ENCODE measurements at places on chromosomes 12 and 14.

DNA sequence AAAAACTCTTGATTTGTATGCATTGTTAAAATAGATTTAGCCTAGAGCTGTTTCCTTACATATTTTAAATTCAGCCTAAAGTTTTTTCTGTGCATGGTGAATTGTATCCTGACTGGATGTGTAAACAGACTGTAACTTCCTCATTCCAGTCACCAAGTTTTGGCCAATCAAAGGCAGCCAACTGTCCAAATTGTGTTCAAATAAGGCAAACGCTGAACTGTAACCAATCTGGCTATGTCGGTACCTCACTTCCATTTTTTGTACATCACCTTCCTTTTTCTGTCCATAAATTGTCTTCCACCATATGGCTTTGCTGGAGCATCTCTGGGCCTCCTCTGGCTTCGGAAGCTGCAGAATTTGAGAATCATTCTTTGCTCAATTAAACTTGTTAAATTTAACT, 1921.9 kb upstream of the SEL1L start:
- no peak for DNase-seq

DNA sequence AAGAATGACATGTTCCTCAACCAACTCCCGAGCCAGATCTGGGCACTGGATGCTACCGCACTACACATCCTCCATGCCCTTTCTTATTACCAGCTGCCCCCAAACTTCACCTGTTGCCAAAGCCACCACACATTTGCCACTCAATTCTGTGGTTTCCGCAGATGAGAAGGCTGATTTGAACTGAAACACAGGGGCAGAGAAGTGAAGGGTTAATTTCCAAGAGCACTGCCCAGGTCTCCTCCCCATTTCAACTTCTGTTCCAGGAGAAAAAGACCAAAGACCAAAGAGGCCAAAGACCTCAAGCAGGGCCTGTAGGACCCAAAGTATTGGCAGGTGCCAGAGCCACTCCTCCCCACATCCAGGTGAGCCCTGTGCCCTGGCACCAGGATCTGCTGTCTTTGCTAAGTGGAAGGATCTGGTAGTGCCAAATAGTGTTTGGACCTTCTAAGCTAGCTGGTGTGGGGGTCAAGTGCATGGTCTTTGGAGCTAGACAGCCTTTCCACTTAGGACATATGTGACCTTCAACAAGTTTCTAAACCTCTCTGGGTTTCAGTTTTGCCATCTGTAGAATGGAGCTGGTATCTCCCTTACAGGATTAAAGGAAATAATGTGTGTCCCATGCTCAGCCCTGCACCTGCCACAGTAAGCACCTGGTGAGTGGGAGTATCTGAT, 8.0 kb downstream of the DHRS1 start:
- DNase-seq = no peak

- no peak for DNase-seq
Observed at GRCh38 chr12:57450057-57450456, 5.0 kb upstream of the INHBE start.

DNA sequence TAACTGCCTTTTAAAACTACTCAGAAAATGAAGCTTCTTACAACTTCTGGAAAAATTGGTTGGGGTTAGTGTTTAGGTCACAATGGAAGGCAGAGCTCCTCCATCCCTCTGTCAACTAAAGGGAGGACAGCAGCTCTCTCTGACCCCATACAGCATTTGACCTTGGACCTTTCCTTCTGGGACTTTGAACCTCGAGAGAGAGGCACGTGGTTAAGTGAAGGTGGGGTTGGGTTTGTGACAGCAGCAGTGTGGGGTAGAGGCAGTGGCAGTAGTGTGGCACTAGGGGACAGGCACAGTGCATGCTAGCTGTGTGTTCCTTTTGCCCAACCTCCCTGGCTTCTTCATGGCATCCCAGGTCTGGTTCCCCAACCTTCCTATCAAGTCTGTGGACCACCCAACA, 9.4 kb upstream of the C12orf75 start:
- no peak for DNase-seq

- DNase-seq = no peak
Observed at GRCh38 chr14:78005325-78005724, 164.8 kb upstream of the NRXN3 start.

- no peak for DNase-seq
Observed at GRCh38 chr12:47216150-47216677, 136.5 kb upstream of the AMIGO2 start.

GRCh38 chr12:76180401-76181277, 96.2 kb upstream of the NAP1L1 start:
- no peak for DNase-seq

DNA sequence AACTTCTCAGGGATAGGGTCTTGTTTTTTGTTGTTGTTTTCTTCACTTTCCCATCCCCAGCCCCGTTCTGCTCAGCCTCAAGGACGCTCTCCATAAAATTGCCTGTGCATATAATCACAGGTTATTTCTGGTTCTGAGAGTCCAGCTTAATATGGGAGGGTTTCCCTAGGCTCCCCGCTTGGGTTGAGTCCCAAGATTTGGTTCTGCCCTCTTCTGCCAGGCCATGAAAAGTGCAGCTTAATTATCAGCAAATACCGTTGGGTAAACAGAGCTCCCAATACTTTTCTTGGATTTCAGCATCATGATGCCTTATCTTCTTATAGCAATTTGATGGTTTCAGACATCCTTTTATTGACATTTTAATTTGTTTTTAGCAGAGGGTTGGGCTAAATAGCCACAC, 75.6 kb downstream of the GRIN2B start:
- no peak for DNase-seq

GRCh38 chr14:58634406-58635090, 3.2 kb upstream of the DACT1 start:
- DNase-seq = no peak

GRCh38 chr12:124938108-124938507, 23.7 kb upstream of the UBC start:
- no peak for DNase-seq

- no peak for DNase-seq
Observed at GRCh38 chr12:22083167-22083566, 37.1 kb downstream of the CMAS start.

- no peak for DNase-seq
Observed at GRCh38 chr14:100117633-100118395, 41.6 kb downstream of the DEGS2 start.

DNA sequence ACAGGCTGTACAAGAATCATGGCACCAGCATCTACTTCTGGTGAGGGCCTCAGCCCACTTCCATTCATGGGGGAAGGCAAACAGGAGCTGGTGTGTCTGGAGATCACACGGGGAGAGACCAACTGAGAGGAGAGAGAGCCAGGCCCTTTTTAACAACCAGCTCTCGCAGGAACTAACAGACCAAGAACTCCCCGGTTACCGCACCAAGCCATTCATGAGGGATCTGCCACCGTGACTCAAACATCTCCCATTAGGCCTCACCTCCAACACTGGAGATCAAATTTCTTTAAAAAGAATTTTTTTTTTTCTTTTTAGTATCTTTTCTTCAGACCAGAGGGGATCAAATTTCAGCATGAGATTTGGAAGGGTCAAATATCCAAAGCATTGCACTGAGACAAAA, 16.7 kb upstream of the AQP2 start:
- DNase-seq = no peak

DNA sequence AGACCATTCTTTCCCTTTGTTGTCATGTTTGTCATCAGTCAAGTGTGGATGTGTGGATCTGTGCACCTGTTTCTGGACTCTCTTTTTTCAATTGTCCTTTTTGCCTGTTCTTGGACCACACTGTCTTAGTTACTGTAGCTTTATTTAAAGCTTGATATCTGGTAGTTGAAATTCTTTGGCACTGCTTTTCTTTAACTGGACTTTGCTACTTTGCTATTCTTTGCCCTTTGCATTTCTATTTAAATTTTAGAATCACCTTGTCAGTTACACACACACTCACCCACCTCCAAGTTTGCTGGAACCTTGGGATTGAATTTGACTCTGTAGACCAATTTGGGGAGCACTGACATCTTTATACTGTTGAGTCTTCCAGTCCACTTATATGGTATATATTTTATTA, 61.5 kb downstream of the VRK1 start:
- no peak for DNase-seq

DNA sequence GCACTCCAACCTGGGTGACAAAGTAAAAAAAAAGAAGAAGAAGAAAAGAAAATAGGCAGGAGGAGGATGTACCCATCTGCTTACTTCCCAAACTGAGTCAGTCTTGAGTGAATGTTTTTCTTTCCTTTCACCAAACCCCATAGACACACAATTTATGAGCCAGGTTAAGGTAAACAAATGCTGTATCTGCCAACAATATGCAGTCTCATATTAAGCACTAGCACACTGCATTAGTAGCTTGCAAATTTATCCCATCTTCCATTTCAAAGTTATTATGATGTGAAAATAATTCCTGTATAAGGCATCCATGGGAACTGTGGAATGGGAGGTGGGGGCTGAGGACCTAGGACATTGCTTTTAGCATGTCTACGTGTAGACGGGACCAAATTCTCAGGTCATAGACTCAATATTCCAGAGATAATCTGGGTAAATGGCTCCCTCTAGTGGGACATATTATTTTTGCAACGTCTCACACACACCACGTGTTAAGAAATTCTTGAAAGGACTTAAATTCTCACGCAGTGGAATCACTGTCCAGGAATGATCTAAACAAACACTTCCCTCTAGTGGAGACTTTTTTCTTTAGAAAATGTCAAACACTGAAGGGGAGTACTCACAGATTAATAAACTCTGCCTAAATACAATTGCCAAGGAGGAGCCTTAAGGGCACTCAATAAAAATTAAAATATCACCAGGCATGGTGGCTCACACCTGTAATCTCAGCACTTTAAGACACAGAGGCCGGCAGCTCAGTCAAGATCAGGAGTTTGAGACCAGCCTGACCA, 17.1 kb upstream of the OR10P1 start:
- no peak for DNase-seq

DNA sequence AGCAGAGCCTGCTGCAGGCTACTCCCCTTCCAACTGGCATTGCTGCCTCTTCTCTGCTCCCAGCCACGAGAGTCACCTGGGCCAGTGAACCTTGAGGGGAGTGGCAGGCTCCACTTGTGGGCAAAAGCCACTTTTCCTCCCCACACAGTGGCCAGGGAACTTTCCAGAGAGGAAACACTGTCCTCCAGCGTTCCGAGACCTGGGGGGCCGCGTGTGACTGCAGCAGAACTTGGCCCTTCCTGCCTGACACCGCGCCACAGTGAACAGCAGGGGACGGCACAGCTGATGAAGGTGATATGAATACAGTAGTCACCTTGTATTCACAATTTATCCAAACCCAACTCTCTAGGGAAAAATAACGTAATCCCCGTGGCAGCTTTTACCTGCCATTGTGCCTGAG, 114.9 kb downstream of the PIWIL1 start:
- no peak for DNase-seq

DNA sequence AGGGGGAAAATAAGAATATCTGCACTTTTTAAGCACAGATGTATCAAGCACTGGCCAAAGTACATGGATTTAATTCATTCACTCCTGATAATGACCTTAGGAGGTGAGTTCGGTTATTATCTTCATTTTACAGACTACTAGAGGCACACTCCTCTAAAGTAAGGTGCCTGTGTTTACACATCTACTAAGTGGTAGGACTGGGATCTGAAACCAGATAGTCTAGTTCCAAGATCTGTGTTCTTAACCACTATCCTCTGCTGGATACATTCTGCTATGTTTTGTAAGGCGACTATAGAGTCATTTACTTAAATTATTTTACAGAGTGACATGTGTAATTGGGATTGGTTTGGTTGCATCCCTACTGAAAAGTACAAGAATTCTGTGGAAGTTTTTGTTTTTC, 175.3 kb downstream of the ESR2 start:
- no peak for DNase-seq

- DNase-seq = no peak
Observed at GRCh38 chr12:77535734-77536133, 295.0 kb upstream of the NAV3 start.

DNA sequence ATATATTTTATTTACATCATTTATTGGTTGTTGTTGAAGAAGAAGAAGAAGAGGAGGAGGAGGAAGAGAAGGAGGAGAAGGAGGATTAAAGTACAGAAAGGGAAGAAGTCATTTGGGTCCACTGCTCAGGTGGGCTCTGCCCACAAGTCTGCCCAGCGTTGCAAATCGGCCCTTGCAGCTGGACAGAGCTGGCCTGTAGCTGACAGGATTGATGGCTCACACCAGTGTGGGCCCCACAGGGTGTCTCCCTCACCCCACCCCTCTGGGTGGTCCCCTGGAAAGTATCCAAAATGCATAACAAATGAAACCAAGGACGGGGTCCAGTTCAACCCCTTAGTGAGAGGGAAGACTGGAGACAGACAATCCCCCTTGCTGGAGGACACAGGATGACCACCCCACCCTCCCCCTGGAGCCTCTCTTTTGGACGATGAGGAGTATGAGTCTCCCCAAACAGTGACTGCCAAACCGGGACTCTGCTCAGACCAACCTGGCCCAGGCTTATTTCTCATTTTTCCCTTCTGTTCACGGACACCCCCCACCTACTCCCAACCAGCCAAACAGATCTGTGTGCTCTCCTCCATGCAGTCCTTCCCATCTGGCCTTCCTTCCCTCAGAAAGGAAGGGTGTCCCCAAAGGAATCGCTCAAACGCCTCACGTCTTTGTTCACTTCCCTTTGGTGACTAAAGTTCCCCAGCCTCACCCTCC, 17.7 kb downstream of the DPF3 start:
- no peak for DNase-seq

DNA sequence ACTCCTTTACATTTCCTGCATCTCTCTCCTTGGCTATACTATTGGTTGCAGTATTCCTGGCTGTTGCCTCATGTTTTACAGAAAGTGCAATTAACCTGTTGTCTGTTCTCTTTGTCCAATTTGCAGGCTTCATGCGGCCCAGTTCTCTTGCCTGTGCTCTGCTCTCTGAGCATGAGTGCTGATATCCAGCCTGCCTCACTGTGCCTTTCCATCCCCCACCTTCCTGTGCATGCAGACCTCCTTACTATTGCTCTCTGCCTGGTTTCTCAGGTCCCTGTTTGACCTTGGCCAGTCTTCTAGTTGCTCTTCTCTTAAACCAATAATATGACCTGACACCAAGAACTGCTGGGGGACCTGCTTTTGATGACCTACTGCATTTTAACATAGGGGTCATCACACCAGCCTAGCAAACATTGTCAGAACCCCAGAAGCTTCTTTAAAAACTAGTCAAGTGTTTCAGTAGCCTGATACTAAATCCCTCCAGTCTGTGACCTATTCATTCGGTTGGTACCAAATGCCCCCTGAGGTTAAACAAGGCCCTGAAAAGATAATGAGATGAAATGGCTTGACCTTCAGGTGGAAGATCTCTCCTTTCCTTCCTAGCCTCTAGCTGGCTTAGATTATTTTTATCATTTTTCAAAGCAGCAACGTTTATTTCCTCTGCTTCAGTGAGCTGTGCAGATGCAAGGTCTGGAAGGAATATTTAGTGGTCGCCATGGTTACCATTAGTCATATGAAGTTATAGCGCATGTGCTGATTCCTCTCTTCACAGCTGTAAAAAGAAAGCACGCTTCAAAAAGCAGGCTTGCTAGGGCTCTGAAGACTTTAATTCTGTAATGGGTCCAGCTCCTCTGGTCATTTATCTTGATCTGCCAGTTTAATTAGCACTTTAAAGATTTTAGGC, 216.5 kb downstream of the PHLDA1 start:
- DNase-seq = no peak

Data from Right ventricle myocardium inferior (tissue), 1 donor.